ENCODE measurements at places on chromosomes 4 and X. TPM values are rescaled to one million over a fixed set of nuclear protein-coding genes. Genes with fewer than 3 reads are reported as not detected.
A peak's percentile ranks its signal among the peaks of the same experiment; 100 is the strongest.

DNA sequence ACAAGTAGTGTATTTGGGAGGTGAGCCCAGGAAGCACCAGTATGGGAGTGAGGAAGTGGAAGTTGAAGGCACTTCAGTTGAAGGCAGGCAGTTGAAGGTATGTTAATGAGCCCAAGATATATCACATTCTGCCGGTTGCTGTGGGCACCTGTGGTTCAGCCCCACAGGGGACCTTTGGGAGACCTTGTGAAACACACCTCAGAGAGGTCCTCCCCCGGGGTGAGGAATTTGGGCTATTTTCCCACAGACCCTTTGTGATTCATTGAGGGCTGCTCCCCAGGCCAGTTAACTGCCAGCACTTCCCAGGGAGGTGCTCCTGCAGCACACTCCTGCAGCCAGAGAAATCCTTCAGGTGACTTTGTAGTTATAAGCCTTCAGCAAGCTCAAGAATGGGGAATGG lies 45.9 kb downstream of the PTCHD1 start:
- no peak for DNase-seq

GRCh38 chr4:95614684-95615205 lies 66.0 kb upstream of the UNC5C start:
- no peak for DNase-seq

- DNase-seq: no peak
Measured at GRCh38 chr4:154602404-154603020, 9.9 kb downstream of the FGG start.

GRCh38 chr4:48331577-48332330 lies 9.6 kb upstream of the SLAIN2 start:
- peak; percentile 52 for DNase-seq

- no peak for DNase-seq
Measured at GRCh38 chrX:85907316-85907715, 140.0 kb downstream of the CHM start.

- DNase-seq: no peak
Measured at GRCh38 chr4:168441412-168441811, 38.9 kb downstream of the DDX60L start.

DNA sequence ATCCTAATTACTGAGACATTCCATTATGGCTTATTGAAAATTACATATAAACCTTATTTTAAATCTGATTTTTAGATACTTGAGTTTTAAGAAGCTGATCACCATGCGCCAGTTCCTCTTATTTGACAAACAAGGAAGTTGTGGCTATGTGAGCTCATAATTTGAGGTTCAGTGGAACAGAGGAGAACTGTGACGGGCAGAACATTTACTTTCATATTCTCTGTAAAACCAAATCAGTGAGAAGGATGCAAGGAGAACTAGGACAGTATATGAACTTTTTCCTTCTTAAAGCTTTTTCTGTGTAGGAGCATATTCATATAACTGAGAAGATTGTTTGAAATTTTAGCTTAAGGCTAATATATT lies 25.3 kb downstream of the STIM2 start:
- DNase-seq: no peak

GRCh38 chr4:139887376-139887802 lies 221.8 kb downstream of the MGST2 start:
- no peak for DNase-seq

GRCh38 chr4:43133566-43133965 lies 241.1 kb downstream of the GRXCR1 start:
- no peak for DNase-seq

DNA sequence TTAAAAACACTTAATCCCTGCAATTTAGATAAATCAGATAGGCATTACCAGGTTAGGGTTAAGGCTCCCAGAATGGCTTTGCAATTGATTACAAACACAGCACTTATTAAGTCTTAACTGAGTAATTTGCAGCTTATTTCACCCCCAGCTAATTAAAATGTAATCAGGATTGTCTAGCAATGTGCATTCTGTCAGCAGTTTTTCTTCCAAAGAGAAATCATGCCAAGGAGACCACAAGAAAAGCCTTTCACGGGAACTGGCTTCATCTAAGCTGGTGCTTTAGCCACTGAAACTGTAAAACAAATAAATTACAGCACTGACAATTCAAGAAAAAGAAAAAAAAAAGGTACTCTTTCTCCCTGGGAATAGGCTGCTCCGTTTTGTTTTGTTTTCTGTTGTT lies 2.1 kb downstream of the ANOS1 start:
- no peak for DNase-seq

- no peak for DNase-seq
Measured at GRCh38 chr4:183165376-183165775, 66.3 kb downstream of the WWC2 start.

DNA sequence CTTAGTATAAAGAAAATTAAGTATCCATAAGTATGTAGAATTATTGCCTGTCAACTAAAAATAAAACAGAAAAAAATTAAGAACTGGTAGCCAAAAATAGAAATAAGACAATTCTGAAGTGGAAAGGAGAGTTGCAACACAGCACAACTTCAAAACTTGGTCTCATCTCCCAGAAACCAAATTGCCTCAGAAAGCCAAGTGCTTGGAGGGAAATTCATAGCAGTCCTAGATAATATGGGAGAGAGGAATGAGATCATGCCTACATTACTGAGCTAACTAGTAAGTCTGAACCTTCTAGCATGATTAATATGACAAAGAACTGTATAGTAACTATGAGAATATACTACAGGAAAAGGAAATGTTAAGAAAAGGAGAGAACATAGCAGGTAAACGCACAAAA lies 256.5 kb downstream of the LDB2 start:
- no peak for DNase-seq

The DMP1 gene
- not detected for total RNA-seq

The TGIF2LX gene
- 5.8 TPM for total RNA-seq

The FIP1L1 gene
- 45.4 TPM for total RNA-seq

The DKK2 gene
- total RNA-seq: 0.87 TPM

The CT47B1 gene
- not detected for total RNA-seq

The CSAG3 gene
- total RNA-seq: 3.3 TPM

The TECRL gene
- total RNA-seq: not detected

The ATP1B4 gene
- total RNA-seq: not detected

The SLC16A2 gene
- 4.9 TPM for total RNA-seq

The SPARCL1 gene
- 0.12 TPM for total RNA-seq

The RBM46 gene
- total RNA-seq: not detected
